Esophagus muscularis mucosa (tissue), 4 donors: ENCODE measurements at places on chromosomes 13 and 19. TPM values are rescaled to one million over a fixed set of nuclear protein-coding genes. Genes with fewer than 3 reads are reported as not detected.

DNA sequence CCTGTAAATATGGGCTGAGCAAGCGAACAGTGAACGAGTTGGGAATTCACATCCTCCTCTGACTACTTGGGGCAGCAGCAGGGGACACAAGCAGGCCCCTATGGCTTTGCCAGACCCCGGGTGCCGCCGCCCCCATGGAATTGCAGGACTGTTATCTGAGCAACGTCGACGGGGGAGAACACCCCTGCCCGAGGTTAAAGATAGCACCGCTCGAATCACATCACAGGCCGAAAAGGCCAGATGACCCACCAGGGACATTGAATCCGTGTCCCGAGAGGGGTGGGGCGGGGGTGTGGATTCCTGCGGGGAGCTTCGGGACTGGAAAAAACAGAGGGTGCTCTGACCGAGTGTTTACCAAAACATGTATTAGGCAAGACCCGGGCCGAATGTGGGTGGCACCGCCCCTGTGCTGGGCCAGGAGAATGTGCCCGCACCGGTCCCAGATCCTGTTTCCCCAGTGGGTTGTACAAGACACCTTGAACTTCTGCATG, 9.1 kb downstream of the FEM1A start:
- no peak overlapping the region for H3K4me3 ChIP-seq
- peaks cover 27% of the 10 kb centered on the region for H3K36me3 ChIP-seq
- DNase-seq = no peak
- H3K4me1 ChIP-seq = peaks cover 10% of the 10 kb centered on the region

DNA sequence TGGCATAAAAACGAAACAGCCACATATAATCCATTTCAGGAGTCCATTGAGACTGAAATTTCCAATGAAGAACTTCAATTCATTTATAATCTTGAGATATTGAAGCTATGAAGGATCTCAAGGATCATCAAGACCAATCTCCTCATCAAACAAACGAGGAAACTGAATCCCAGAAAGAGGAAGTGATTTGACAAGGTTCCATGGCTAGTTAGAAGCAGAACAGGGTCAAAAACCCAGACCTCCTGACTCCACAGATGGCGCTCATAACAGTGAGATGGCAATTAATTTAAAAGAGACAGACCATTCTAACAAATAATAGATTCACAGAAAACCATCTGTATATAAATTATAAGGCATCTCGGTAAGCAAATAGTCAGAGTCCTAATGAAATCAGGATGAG, 229.7 kb downstream of the KCTD12 start:
- no peaks in the 10 kb centered on the region for H3K4me1 ChIP-seq
- H3K27me3 ChIP-seq = no peaks in the 10 kb centered on the region
- H3K4me3 ChIP-seq = no peak overlapping the region
- no peaks in the 10 kb centered on the region for H3K36me3 ChIP-seq

DNA sequence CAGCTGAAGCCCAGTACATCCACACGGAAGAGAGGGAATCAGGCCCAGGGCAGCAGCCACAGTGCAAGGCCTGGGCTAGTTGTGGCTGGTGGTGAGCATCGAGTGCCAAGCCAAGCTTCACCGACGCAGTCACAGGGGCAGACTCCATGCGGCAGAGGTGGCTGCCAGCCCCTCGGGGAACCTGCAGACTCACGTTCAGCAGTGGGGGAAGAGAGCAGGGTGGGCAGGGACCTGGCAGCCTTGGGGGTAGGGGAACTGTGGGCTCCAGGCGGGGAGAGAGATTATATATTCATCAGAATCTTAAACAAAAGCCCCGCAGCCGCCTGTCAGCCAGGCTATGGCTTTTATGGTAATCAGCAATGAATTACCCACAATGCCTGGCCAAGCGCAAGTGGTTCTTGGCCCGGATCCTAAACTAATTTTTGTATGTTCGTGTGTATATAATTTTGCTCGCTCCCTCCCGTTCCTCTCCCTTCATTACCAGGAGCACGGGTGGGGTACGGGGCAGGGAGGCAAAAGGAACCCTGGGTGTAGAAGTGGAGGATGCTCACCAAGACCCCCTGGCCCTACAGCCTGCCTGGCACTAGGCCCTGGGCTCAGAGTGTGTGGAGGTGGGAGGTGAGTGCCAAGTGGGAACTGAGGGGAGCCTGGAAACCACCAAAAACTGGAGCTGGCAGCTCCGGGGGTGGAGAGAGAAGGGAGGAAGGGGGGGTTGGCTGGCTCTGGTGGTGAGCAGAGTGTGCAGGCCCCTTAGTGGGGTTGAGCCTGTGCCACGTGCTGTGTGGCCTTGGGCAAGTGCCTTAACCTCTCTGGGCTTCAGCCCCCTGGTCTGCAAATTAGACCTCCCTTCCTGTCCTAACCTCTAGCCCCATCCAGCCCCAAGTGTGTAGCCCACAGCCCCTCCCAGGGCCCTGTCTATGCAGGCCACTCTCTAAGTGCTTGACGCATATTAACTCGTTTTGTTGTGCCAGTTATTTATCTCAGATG, 31.9 kb downstream of the PTPRS start:
- no peaks in the 10 kb centered on the region for H3K27me3 ChIP-seq
- peak overlapping the region; percentile 43 for H3K4me3 ChIP-seq
- no peaks in the 10 kb centered on the region for H3K36me3 ChIP-seq
- peaks cover 22% of the 10 kb centered on the region for H3K4me1 ChIP-seq
- peak overlapping the region; percentile 80 for H3K27ac ChIP-seq

DNA sequence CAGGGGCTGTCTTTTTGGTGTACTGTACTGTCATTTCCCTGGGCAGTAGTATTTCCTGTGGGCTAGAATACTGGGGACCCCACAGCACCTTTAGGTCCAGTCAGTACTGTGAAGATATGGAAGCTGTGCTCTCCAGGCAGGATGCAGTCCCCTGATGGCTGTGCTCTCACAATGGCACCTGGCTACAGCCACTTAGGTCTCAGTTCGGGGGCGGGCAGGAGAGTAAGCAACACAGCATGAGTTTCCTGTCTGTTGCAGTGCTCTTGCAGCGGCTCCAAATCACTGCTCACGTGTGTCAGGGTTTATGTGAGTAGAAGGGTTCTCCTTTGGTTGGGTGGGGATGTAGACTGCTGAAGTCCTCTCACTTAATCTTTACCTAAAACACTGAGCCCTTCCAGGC, 810.4 kb downstream of the DACH1 start:
- H3K36me3 ChIP-seq = no peaks in the 10 kb centered on the region
- H3K27me3 ChIP-seq = no peaks in the 10 kb centered on the region
- H3K4me3 ChIP-seq = no peak overlapping the region
- no peak for DNase-seq

DNA sequence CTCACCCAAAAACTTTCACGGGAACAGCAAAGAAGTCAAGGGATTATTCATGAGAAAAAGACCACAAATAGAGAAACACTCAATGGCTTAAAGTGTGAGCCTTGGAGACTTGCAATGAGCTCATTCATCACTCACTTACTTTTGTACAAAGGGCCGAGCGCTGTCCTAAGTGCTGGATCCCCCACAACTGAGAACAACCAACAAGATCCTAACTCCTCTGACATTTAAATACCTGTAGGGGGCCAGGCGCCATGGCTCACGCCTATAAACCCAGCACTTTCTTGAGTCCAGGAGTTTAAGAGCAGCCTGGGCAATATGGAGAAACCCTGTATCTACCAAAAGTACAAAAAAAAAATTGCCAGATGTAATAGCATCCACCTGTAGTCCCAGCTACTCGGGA, 29.4 kb upstream of the ZNF507 start:
- no peaks in the 10 kb centered on the region for H3K36me3 ChIP-seq
- peaks cover 12% of the 10 kb centered on the region for H3K27me3 ChIP-seq
- H3K4me3 ChIP-seq = no peak overlapping the region
- DNase-seq = peak; percentile 47
- H3K4me1 ChIP-seq = no peaks in the 10 kb centered on the region

DNA sequence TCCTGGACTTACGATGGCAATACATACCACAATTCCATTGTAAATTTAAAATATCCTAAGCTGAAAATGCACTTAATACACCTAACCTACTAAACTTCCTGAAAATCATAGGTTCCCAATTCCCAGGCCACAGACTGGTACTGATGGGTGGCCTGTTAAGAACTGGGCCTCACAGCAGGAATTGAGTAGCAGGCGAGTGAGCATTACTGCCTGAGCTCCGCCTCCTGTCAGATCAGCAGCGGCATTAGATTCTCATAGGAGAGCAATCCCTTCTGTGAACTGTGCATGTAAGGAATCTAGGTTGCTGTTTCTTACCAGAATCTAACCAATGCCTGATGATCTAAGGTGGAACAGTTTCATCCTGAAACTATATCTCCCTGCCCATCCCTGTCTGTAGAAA, 1670.2 kb upstream of the PCDH20 start:
- H3K27me3 ChIP-seq = no peaks in the 10 kb centered on the region
- DNase-seq = no peak
- no peaks in the 10 kb centered on the region for H3K36me3 ChIP-seq
- no peaks in the 10 kb centered on the region for H3K4me1 ChIP-seq
- H3K4me3 ChIP-seq = no peak overlapping the region

- no peaks in the 10 kb centered on the region for H3K27me3 ChIP-seq
- H3K4me1 ChIP-seq = no peaks in the 10 kb centered on the region
- H3K36me3 ChIP-seq = no peaks in the 10 kb centered on the region
- H3K27ac ChIP-seq = no peak overlapping the region
- no peak for DNase-seq
- H3K4me3 ChIP-seq = no peak overlapping the region
These were observed 7.5 kb upstream of the PDCD5 start for GRCh38 chr19:32573492-32573794.

- H3K36me3 ChIP-seq = no peaks in the 10 kb centered on the region
- H3K4me3 ChIP-seq = no peak overlapping the region
- H3K4me1 ChIP-seq = peaks cover 5% of the 10 kb centered on the region
- no peak overlapping the region for H3K27ac ChIP-seq
These were observed 67.6 kb upstream of the TDRD3 start for GRCh38 chr13:60329221-60329923.

- H3K27me3 ChIP-seq = no peaks in the 10 kb centered on the region
- H3K36me3 ChIP-seq = no peaks in the 10 kb centered on the region
- no peak for DNase-seq
- no peak overlapping the region for H3K27ac ChIP-seq
These were observed 222.4 kb downstream of the KCTD12 start for GRCh38 chr13:76663592-76664335.

- H3K4me3 ChIP-seq = peak within 1 kb of the TSS; percentile 44
- no peaks in the 10 kb centered on the region for H3K27me3 ChIP-seq
- H3K27ac ChIP-seq = no peak within 1 kb of the TSS
- no peaks in the 10 kb centered on the region for H3K36me3 ChIP-seq
- no peaks in the 10 kb centered on the region for H3K4me1 ChIP-seq
- no peak for DNase-seq
These were observed at the start of gene ZNF99 for GRCh38 chr19:22783651-22784410. ZNF99 (minus strand) TSS chr19:22784151; CDS start chr19:22784016, 135 bp downstream.

- no peak overlapping the region for H3K27ac ChIP-seq
- H3K4me1 ChIP-seq = peaks cover 23% of the 10 kb centered on the region
- H3K27me3 ChIP-seq = no peaks in the 10 kb centered on the region
- DNase-seq = no peak
- no peak overlapping the region for H3K4me3 ChIP-seq
- H3K36me3 ChIP-seq = no peaks in the 10 kb centered on the region
These were observed 27.3 kb downstream of the C13orf46 start for GRCh38 chr13:113946409-113947181.

GRCh38 chr19:56838024-56838908, 2.3 kb downstream of the PEG3 start:
- no peaks in the 10 kb centered on the region for H3K36me3 ChIP-seq
- peaks cover 12% of the 10 kb centered on the region for H3K4me1 ChIP-seq
- H3K27ac ChIP-seq = peak overlapping the region; percentile 86
- no peak for DNase-seq

DNA sequence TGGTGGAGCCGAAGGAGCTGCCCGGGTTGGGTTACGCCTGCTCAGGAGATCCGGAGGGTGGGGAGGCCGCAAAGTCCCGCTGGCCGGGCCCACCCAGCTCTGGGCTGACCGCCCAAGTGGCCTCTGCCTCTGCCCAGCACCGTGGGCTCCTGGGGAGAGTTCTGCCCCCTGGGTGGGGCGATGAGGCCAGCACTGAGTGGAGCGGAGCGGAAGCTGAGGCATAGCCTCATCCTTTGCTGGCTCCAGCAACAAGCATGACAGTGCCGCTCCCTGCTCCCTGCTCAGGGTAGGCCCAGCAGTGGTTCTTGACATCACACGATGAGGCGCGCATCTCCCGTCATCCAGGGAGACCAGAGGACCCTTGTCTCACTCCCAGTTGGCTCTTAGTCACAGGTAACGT, 22.5 kb downstream of the CCDC8 start:
- DNase-seq = no peak
- no peaks in the 10 kb centered on the region for H3K27me3 ChIP-seq
- peak overlapping the region; percentile 40 for H3K27ac ChIP-seq

GRCh38 chr19:1340681-1341469, 42.8 kb upstream of the NDUFS7 start:
- H3K4me1 ChIP-seq = no peaks in the 10 kb centered on the region
- H3K36me3 ChIP-seq = no peaks in the 10 kb centered on the region
- no peak overlapping the region for H3K27ac ChIP-seq
- DNase-seq = no peak
- no peaks in the 10 kb centered on the region for H3K27me3 ChIP-seq
- H3K4me3 ChIP-seq = no peak overlapping the region

- no peaks in the 10 kb centered on the region for H3K27me3 ChIP-seq
- H3K4me1 ChIP-seq = no peaks in the 10 kb centered on the region
- H3K4me3 ChIP-seq = no peak overlapping the region
- no peak for DNase-seq
- no peak overlapping the region for H3K27ac ChIP-seq
- no peaks in the 10 kb centered on the region for H3K36me3 ChIP-seq
These were observed 11.0 kb downstream of the TMEM272 start for GRCh38 chr13:51833980-51834379.

DNA sequence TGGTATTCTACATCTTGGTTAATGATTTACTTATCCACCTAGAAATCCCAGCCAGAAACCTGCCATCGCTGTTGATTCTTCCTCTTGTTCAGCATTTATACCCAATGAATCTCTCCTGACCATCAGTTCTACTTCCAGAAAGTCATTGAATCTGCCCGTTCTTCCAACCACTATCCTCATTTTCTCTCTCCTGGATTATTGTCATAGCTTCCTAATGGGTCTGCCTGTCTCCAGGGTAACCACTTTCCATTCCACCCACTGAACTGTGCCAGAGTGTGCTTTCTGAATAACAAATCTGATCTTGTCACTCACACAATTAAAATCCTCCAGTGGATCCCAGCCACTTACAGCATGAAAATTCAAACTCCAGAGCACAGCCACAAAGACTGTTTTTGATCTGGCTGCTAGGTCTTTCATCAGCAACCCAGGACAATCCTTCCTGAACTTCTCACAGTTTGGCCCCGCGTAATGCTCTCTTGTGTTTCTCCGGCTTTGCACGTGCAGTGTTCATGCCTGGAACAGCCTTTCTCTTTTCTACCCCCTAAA, 330.6 kb downstream of the SPRY2 start:
- H3K4me1 ChIP-seq = peaks cover 6% of the 10 kb centered on the region
- H3K27me3 ChIP-seq = no peaks in the 10 kb centered on the region
- no peak overlapping the region for H3K27ac ChIP-seq
- no peak overlapping the region for H3K4me3 ChIP-seq
- no peaks in the 10 kb centered on the region for H3K36me3 ChIP-seq
- DNase-seq = no peak

GRCh38 chr13:43776501-43777079, 10.2 kb downstream of the ENOX1 start:
- no peak overlapping the region for H3K4me3 ChIP-seq
- H3K27me3 ChIP-seq = no peaks in the 10 kb centered on the region
- no peak for DNase-seq
- H3K36me3 ChIP-seq = no peaks in the 10 kb centered on the region

GRCh38 chr13:36294096-36294495, 3.5 kb downstream of the CCDC169 start:
- peaks cover 20% of the 10 kb centered on the region for H3K4me1 ChIP-seq
- H3K27me3 ChIP-seq = no peaks in the 10 kb centered on the region
- no peak overlapping the region for H3K4me3 ChIP-seq
- H3K36me3 ChIP-seq = no peaks in the 10 kb centered on the region

Gene ZNF132
- total RNA-seq = 4.7 TPM

Gene ACOD1
- not detected for total RNA-seq

Gene ICAM5
- 0.42 TPM for total RNA-seq

Gene GPR18
- total RNA-seq = not detected

Gene TIMM29
- total RNA-seq = 58.7 TPM

Gene ZNF230
- total RNA-seq = 7.5 TPM

Gene CC2D1A
- total RNA-seq = 42.8 TPM

Gene NCLN
- 26.2 TPM for total RNA-seq

Gene TPTE2
- total RNA-seq = not detected
